GM12891 (cell line): ENCODE measurements at places on chromosomes 5 and 9.

DNA sequence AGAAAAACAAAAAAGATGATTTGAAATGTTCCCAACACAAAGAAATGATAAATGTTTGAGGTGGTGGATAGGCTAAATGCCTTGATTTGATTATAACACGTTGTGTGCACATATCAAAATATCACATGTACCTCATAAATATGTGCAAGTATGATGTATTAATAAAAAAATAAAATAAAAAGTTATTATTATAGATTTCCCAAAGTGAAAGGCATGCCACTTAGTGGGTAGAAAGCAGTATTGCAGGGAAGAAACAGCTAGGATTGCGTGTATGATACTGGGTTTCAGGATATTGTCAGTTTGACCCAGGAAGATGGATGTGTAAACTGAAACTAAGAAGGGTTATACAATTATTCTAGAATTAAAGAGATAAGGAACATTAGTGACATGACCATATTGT is 3.6 kb upstream of the TMEM38B start:
- no peak for DNase-seq

DNA sequence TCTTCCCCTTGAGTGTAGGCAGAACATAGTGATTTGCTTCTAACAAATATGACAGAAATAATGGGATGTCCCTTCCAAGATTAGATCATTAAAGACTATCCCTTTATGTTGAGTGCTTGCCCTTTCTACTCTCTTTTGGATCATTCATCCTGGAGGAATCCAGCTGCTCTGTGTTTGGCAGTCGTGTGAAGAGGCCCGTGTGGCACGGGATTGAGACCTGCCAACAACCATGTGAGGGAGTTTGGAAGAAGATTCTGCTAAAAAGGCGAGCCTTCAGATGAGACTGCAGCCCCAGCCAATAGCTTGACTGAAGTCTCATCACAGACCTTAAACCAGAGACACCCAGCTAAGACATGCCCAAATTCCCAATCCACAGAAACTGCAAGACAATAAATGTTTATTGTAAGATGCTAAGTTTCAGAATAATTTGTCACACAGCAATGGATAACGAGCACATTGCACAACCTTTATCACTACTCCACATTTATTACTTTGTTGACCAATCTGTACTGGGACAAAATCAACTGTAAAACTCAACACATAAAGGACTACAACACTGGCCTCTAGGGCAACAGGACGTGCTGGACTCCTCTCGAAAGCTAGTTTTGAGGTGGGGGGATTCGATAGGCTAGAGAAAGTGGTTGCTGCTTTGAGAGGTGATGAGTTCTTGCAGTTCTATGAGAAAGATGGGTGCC is 42.8 kb downstream of the ANGPTL2 start:
- DNase-seq = no peak

- no peak for DNase-seq
Observed at GRCh38 chr9:115117999-115118878, at the start of gene TNC. Gene TNC (minus strand): TSS chr9:115118157. CDS start chr9:115091018, 27,139 bp downstream.

- no peak for DNase-seq
Observed at GRCh38 chr5:143479394-143479793, 75.9 kb upstream of the NR3C1 start.

GRCh38 chr9:36006549-36007315 is 30.0 kb upstream of the RECK start:
- no peak for DNase-seq

DNA sequence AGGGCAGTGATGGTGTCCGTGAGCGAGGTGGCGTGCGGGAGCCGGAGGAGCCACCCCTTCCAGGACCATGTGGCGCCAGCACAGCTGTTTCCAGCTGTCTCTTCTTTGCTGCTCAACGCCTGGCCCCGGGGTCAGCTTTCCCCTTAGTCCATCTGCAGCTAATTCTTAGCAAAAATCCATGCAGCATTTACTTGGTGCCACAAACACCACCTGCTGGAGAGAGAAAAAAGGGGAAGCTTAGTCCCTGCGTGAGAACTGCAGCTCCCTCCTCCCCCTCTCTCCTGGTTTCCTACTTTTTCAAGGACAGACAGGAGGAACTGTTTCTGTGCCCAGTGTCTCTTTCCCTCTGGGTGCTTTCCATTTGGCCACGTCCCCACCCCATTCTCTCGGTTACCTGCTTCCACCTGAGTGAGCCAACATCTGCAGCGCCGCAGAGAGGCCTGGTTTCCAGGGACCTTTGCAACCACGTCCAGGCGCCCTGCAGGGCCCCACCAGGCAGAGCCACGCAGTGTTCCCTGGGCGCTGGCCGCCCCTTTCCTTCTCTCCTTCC is 3.4 kb downstream of the SLC6A19 start:
- no peak for DNase-seq

- DNase-seq = no peak
Observed at GRCh38 chr5:50559955-50560354, 106.5 kb upstream of the PARP8 start.

DNA sequence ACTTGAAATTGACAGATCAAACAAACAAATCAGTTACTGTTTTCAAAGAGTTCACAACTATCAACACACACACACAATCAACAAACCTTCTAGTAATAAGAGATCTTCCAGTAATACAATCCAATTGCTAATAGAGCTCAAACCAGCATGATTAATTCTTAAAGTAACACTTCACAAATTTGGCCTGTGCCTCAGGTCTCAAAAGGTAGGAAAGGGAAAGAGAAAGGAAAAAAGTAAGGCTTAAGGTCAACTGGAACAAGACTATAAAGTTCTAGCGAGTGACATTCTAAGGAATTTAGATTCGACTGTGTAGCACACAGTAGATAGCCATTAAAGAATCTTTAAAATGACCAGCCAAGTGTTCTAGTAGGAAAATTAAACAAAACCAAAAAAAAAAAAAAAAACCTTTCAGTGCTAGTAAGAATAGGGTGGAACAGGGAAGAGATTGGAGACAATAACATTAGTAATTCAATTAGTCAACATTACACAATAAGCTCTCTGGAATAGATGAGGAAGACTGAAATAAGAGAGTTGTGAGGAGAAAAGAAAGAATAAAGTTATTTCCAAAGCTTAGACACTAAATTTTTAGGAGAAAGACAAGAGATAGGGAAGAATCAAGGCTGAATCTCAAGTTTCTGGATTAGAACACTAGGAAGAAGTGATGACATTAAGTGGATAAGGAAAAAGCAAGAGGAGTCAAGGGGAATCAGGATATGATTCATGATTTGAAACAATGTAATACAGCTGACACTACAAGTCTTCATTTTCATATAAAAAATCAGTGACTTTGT is 86.1 kb downstream of the FBXL17 start:
- no peak for DNase-seq

DNA sequence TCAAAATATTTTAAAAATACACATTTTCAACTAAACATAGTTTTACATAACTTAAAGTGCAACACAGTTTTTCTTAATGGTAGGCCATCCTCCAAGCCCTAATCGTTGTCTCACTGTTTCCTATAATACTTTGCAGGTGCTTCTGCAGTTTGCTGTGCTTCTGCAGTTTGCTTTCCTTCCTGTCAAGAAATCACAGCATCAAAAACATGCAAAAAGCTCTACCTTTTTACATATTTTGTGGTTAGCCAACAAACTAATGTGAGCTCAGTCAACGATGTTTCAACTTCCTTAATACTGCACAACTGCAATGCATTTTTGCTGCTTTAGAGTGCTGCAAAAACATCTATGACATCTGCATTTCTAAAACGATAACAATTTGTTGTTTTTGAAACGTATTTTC is 25.2 kb downstream of the EMB start:
- no peak for DNase-seq

DNA sequence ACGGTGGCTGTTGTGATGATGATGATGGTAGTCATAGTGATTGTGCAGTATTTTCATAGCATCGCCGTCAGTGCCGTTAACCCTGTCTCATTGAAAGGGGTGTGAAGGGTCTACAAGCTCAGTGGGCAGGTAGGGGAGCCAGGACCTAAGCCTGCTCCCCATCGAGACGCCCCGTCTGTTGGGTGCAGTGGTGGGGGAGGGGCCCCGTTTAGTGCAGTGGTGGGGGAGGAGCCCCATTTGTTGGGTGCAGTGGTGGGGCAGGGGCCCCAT is 68.6 kb downstream of the COL5A1 start:
- no peak for DNase-seq

DNA sequence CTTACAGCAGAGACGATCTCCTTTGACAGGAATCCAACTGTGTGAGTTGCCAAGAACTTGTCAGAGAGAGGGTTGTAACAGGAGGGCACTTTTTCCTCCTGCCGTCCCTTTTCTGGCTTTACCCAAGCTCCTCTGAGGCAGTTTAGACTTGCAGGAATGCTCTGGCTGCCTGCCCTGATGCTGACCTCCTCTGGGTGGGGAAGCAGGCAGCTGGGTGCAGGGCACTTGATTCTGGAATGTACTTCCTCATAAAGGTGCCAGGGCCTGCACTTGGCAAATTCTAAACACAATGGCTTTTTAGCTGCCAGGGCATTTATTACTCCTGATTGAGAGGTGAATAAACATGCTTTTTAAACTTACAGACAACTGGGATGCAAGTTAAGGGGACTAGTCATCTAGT is 190.4 kb downstream of the EPB41L4A start:
- no peak for DNase-seq

GRCh38 chr9:99090336-99091130 is 14.4 kb upstream of the TGFBR1 start:
- no peak for DNase-seq

DNA sequence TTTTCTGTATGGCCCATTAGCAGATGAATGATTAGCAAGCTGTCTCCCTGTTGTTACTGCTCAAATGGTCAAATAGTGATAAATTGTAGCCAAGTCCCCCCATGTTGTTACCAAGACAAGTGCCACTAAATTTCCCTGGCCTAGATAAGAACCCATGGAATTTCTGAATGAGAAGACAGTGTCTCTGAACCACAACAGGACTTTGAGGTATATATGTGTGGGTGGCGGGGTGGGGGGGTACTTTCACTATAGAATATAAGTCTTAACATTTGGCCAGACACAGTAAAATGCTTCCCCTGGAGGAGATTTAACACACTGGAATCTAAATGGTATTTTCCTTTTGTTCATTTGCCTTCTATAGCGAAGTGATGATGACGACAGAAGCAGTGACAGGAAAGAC is 28.7 kb downstream of the XPA start:
- DNase-seq = no peak

DNA sequence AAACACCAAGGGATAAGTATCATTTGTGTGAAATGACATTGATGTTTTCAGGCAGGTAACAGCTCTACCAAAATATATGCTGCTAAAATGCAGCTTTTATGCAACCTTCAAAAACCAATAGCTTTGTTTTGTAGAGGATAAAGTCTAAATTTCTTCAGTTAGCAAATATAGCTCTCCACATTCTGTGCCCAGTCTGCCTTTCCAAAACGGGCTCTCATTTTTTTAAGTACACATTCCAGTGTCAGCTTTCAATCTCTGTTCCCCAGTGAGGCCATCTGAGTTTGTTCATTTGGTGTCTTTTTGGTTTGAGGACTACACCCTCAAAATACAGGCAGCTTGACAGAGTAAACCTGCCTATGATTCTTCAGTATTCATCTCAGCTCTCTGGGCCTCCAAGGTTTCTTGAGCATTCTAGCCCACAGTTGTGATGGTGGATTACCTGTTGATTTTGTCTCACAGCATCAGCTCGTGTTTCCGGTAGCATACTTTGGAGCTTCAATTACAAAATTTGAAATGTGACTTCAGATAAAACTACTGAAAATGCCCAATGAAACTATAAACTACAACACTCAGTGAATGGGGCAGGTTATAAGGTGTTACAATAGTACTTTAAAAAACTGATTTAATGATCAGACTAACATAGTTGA is 55.7 kb downstream of the NR3C1 start:
- DNase-seq = no peak

GRCh38 chr9:35179347-35180280 is 17.8 kb downstream of the UNC13B start:
- DNase-seq = no peak

- no peak for DNase-seq
Observed at GRCh38 chr9:119902611-119903010, 533.4 kb upstream of the BRINP1 start.

GRCh38 chr9:88737876-88738275 is 202.9 kb downstream of the NXNL2 start:
- DNase-seq = no peak

DNA sequence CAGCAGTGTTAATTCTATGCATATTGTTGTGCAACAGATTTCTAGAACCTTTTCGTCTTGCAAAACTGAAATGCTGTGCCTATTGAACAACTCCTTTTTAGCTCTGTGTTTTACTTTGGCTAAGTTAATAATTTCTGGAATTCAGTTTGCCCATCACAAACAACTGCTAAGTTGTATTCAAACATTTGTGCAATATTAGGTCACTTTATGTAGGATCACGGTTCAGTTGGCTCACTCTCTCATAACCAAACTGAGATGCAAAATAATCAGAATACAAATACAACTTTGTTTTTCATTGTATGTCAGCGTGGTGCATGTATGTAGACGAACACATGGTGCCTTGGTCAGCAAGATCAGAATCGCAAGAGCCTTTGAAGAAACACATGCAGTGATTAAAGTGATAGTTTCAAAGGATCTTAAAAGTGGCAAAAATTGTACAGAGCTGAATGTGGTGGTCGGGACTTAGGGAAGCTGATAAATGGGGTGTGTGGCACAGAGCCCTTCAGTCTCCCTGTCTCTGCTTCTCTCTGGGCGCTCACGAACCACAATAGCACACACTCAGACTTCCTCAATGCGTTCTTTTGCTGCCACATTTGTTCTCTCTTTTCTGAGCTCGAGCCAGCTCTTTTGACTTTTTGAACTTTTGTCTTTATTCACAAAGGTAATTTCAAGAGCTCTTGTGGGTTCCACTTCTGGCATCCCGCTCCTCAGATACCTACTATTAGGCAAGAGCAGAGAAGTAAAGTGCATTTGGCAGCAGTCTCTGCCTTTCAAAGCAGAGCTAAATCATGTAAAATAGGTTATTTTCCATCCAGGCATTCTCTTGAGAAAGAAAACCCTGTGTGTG is 112.4 kb upstream of the CTSL start:
- DNase-seq = no peak

DNA sequence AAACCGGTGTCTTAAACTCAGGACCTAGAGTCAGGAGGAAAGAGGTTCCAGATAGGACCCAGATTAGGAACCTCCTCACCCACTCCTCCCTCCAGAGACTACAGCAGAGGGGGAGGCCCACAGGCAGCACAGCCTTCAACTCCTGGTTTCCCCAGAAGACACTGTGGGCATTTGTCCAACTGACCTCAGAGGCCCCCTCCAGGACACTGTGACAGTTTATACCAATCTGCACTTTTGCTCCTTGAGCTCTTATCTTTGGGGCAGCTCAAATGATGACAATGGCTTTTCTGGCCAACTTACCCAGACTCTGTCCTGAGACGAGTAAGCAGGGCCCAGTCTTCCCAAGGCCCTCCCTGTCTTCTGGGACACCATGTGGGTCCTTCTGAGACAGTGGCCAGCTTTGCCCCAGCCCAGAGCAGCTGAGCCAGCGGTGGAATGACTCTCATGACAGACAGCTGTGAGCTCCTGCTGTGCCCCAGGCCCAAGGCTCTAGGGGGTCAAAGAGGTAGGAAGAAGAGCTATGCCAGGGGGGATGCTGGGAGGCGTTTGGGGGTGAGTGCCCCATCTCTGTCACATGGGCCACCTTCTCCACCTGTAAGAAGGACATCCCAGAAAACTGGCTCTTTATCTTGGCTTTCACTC is 14.3 kb downstream of the OR2V2 start:
- no peak for DNase-seq
